ENCODE measurements at places on chromosomes 11 and 22.
A peak's percentile ranks its signal among the peaks of the same experiment; 100 is the strongest.

- DNase-seq: no peak
Measured at GRCh38 chr11:132590986-132591385, 941.3 kb downstream of the OPCML start.

- no peak for DNase-seq
Measured at GRCh38 chr22:22460635-22461034, 47.9 kb downstream of the ZNF280B start.

DNA sequence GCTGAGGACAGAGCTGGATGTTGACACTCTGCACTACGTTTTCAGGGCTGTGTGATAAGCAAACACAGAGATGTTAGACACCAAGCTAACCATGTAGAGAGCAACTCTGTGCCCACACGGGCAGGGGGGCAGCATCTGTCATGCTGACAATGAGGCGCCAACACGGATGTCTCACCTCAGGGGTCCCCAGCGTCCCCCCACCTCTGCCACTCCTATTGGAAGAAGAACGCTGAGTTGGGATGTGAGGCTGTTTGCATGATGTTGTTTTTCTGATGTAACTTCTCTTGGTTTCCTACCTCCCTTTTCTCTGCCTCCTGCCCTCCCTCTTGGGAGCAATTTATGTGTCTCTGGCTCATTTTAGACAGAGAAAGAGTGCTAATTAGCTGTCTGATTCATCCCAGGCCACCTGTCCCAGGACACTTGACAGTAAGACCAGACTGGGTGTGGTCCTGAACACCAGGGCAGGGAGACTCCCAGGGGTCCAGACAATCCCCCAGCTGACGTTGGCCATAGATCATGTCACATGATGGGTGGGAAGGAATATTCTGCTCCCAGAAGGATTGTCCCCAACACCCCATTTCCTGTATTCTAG lies 89.2 kb upstream of the NCAM1 start:
- DNase-seq: no peak

DNA sequence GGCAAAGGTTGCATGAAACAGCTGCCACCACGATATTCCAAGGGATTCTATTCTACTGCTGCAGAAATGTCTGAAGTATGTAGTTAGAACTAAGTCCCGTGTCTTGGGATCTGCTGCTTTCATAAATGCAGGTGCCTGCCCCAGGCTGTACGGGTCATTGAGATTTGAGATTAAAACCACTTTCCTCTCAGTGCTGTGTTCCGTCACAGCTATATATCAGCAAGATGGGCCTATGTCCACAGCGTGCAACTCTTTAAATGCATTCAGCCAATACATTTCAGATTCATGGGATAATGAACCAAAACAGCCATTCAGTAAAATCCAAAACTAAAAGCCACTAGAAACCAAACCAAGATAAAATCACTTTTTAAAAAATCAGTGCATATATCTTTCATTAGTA lies 107.3 kb upstream of the LUZP2 start:
- DNase-seq: no peak

DNA sequence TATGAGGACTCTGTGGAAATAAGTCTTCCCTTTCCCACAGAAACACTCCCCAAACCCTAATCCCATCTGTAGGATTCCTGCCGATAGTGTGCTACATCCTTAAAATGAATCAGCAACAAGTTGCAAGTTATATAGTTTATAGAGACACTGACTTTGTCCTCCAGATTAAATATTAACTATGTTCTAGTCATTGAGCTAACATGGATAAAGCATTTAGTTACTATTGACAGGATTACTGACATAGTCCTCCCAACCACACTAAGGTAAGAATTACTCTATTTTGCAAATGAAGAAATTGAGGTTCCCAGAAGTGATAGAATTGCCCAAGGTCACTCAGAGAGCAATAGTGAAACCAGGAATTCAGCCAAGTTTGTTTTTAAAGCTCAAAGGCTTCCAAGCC lies 1.9 kb downstream of the OR52M1 start:
- no peak for DNase-seq

DNA sequence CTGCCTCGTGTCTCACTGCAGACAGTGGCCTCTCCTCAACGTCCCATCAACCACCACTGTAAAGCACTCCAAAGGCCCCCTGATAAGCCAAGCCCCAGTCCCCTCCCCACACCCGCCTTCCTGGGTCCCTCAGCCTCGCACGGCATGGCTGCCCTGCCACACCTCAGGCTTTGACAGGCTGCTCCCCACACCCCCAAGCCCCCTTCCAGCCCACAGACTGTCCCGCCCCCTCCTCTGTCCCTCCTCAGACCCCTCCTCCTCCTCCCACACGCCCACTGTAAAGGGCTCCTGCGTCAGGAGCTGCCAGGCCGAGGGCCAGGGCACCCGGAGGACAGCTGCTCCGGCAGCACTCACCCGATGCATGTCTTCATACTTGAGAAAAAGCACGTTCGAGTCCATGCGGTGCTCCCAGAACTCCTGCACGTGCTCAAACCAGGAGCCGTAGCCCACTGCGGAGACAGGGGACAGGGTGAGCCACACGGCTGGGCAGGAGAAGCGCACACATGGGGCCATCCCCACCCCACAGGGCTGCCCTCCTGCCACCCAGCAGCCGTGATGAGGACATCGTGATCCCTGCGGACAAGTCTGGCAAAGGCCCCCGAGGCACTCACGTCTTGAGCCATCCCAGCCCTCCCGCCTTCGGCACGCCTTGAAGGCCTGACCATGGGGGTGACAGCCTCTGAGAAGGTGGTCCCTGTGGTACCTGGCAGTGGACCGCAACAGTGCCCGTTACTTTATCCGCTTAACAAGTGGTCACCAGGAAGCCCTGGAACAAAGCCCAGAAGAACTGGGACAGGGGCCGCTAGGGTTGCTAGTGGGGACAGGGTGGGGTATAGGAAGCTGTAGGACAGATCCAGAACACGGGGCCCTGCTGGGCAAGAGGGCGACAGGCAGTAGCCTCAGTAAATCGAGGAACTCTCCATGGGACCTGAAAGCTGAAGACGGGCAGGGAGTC lies 21.5 kb upstream of the EFCAB6 start:
- no peak for DNase-seq

DNA sequence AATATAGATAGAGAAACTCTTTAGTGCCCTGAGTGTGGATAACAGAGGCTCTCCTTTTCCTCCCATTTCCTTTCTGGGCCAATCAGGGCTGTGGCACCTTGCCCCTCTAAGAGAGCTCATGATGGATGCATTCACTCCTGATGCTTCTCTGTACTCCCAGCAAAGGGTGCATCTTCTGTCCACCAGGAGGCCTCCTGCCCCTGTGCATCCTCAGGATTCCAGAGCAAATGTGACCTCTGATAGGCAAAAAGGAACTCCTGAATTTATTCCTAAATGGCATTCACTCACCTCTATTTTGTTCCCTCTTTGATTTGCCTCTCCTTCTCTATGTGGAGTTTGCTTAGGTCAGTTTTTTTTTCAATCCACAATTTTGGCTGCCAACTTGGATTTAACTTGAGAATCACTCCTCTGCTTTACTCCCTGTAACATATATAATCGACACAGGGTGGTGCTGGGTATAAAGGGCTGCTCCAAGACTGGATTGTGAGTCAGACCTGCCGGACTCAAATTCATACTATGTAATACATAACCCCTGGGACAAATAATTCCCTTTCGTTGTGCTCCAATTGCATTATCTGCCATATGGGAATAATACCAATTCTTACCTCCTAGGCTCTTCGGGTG lies 1.1 kb upstream of the MRGPRX4 start:
- peak; percentile 9 for DNase-seq

DNA sequence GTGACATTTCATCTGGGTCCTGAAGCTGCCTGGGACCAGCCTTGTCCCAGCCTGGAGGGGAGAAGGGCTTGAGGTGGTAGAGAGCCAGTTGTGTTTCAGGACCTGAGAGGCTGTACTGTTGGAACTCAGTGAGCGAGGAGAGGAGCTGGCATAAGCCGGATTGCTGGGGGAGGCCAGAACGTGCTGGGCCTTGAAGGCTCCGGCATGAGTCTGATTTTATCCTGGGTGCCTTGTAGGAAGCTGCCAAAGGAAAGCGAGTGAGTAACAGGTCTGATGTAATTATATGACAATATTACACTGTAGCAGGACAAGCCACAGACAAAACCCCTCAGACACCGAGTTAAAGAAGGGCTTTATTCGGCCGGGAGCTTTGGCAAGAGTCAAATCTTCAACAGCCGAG lies 17.2 kb downstream of the AP2A2 start:
- no peak for DNase-seq

- no peak for DNase-seq
Measured at GRCh38 chr11:8031248-8032115, 44.3 kb downstream of the EIF3F start.

- DNase-seq: no peak
Measured at GRCh38 chr11:121029153-121029552, 5.3 kb downstream of the TBCEL start.

DNA sequence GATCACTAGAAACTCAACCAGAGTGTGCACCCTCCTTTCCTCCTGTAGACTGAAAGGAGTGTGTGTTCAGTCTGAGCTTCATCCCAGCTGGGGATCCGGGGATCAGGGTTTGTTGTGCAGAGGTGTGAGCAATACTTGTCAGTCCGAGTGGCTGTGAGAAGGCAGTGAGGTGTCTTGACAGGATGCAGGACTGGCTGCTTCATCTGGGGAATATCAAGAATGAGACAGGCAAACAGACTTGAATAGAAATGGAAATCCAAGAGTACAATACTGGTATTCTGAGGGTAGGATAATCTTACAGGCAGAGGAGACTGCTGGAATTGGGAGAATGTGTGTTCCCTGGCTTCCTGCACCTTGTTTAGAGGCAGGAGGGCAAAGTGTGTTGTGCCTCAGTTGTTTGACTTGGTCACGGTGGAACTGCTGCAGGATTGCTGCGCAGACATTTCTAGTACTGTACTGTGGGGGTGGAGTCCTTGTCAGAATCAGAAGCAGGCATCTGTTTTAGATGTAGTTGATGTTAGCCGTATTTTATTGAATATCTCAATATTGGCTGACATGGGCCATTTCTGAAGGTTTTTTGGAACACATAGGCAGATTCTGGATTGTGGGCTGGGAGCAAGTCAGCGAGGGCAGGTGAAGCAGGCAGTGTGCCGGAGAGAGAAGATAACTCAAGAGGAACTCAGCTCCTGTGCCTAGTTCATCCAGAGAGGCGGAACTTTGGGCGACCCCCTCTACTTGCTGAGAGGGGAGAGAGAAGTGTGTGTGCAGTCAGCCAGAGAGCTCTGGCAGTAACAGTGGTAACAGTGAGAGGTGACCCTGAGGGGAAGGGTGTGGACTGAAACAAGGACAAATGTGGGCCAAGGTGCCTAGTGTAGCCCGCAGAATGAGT lies 27.1 kb upstream of the GRK2 start:
- no peak for DNase-seq
